ENCODE measurements at places on chromosomes 2 and 18.

DNA sequence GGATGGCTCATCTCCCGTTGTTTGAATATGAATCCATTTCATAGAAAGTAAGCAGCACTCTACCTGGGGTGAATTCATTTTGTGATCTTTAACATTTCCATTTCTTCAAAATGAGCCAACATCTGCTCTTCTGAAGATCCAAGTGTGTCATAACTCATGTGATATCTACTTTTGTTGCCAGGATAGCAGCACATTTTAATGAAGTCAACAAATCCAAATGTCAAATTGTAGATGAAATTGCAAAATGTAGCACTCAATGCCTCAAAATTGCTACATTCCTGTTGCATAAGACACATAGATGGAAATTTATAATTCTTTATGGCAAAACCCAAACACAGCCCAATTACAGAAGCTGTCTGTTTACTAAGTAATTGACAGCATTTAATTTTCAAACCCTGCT, 360.7 kb downstream of the TMX3 start:
- DNase-seq: no peak

DNA sequence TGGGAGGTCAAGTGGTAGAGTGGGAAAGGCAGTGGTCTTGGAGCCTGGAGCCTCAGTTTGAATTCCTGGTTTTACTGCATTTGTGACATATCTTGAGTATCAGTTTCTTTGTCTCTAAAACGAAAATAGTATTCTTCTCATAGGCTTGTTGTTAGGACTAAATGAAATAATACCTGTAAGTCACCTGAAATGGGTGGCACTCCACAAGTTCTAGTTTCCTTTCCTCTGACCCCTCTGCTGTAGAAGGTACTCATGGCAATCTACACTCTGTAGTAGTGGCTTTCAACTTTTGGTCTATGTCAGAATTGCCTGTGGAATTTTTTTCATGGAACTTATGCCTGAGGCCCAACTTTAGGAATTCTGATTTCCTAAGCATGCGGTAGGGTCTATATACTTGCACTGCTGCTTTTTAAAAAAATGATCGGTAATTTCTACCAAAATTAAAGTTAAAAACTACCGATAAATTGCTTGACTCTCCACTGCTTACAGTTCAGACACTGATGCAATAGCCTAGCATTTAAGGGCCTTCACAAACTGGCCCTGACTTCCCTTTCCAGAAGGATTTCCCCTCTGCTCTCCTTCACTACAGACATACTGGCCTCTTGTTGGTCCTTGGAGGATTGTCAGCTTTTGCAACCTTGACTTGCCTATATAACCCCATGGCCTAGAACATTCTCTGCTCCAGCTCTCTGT, 47.2 kb downstream of the PLEK start:
- DNase-seq: no peak

- no peak for DNase-seq
These were observed 50.8 kb downstream of the TRABD2A start for GRCh38 chr2:84830095-84830494.

DNA sequence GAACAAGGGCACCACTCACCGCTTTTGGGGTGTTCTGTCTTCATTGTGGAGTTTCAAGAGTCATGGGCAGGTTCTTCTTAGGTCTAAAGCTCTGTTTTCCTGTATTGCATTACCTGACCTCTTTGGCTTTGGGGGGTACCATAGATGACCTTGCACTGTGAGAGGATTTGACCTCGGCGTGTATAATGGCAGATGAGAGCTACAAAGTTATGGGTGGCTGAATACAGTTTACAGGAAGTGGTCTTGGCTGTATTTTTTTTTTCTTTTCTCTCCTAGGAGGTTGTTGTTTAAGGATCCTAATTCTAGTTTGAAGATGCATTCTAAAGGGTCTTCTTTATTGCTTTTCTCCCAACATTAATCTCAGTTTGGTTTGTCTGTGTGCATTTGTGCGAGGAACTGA, 11.5 kb downstream of the GAL3ST2 start:
- DNase-seq: no peak

GRCh38 chr18:59311631-59312030, 6.8 kb downstream of the CPLX4 start:
- DNase-seq: no peak

- DNase-seq: no peak
These were observed 170.4 kb downstream of the ZNF521 start for GRCh38 chr18:25181581-25181980.

DNA sequence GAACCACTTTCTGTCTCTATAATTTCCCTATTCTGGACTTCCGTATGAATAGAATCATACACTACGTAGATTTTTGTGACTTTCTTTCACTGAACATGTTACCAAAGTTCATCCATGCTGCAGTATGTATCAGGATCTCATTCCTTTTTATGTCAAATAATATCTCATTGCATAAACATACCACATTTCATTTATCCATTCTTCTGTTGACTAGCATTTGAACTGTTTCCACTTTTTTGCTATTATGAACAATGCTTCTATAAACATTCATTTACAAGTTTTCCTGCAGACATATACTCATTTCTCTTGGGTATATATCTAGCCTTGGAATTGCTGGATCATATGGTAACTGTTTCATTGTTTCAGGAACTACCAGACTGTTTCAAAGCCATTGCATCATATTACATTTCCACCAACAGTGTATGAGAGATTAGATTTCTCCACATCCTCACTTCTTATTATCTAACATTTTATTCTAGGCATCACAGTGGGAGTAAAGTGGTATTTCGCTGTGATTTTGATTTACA, 186.2 kb downstream of the DYM start:
- no peak for DNase-seq

DNA sequence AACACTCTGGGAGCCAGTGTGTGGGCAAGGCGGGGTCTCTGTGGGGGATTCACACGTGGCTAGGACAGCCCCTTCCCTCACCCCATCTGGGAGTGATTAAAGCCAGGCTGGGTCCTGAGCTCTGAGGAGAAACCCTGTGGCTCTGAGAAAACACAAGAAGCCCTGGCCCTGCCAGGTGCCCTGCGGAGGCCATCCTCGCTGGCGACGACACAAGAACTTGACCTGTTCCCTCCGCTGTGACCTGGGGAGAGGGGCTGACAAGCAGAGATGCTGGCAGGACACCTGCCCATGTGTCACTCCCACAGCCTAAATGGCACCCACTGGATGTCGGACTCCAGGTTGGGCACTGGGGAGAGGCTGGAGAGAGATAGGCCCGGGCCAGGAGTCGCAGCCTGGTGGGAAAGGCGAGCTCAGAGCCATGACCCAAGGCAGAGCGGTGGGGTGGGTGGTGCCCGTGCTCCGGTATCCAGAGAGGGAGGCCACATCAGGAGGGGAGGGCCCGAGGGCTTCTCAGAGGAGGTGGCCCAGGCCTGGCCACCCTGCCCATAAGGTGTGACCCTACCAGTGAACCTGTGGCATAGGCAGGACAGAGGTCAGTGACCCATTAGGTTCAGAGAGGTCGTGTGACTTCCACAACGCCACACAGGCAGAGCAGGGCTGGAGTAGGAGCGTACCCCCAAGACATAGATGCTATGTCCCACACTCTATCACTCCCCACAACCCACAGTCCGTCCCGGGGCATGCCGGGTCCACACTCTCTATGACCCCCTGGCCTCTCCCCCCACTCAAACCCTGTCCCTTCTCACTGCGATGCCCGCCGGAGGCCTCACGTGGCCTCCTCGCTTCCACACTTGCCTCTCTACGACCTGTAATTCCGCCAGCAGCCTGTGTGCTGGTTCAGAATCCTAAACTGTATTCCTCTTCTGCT, 59.4 kb upstream of the HPCAL1 start:
- DNase-seq: no peak
